T-helper 9 cell (primary cell): ENCODE measurements at places on chromosomes 3 and 15.
A peak's percentile ranks its signal among the peaks of the same experiment; 100 is the strongest.

DNA sequence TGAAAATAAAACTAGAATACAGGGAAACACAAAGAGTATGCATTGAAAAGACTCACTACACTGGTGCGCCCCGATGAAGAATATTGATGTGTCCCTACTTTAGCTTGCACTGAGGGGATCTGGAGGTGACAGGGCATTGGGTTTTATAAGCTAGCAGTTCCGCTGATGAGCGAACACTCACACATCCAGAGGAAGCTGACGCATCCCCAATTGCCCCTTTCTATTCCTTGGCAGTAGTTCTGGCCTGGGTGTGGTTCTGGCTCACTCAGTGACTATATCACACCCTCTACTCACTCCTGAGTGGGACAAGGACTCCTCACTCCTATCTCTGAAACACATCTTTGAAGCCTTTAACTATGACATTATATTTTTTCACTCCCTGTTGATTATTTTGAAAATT, 71.0 kb downstream of the B3GNT5 start:
- no peak for DNase-seq

- DNase-seq = no peak
Observed at GRCh38 chr15:35932531-35932930, 386.6 kb upstream of the DPH6 start.

GRCh38 chr3:134291319-134292254, 40.9 kb upstream of the RYK start:
- no peak for DNase-seq

DNA sequence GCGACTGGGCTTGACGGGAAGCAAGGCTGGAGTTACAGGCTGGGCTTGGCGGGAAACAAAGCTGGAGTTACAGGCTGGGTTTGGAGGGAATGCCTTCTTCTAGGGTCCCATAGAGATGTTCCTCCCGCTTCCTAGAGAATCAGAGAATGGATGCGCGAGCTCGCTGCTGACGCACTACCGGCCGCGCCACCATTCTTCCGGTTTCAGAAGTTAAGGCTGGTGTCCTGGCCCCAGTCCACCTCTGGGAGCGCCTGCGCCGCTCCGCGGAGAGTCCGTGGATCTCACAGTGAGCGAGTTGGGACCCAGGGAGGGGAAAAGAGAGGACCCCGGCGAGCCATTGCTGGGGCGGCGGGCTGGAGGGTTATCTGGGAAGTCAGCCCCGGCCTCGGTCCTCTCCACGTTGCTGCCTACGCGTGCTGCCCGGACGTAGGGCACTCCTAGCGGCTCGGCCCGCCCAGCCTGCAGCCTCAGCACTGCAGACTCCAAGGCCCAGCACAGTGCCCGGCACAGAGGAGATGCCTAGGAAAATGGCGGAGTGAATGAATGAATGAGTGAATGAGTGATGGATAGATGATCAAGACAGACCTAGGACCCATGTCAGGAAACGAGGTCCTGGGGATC, at the start of gene ZNF502:
Gene ZNF502 (plus strand): TSS at position 206 of the 621 bp plus-strand sequence. CDS start 7,602 bp downstream, outside the sequence.
- peak; percentile 21 for DNase-seq

DNA sequence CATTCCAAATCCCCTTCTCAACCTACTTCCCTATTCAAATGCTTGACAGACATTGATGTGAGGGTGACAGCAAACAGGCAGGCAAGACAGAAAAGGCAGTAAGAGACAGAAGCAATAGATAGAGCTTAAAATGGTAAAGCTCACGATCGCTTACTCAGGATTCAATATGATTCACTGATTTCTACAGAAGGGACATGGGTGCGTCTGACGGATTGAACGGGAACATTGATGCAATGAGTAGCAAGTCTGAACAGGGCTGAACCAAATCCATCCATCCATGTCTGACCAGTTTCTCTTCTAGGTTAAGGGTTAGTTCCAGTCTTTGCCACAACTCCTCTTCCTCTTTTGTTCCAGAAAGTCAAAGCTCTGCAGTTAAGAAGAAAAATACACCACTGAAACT, 35.1 kb downstream of the P2RY1 start:
- DNase-seq = no peak

GRCh38 chr3:105523501-105523900, 156.8 kb downstream of the ALCAM start:
- no peak for DNase-seq

GRCh38 chr3:34056951-34057390, 258.5 kb downstream of the PDCD6IP start:
- DNase-seq = no peak

DNA sequence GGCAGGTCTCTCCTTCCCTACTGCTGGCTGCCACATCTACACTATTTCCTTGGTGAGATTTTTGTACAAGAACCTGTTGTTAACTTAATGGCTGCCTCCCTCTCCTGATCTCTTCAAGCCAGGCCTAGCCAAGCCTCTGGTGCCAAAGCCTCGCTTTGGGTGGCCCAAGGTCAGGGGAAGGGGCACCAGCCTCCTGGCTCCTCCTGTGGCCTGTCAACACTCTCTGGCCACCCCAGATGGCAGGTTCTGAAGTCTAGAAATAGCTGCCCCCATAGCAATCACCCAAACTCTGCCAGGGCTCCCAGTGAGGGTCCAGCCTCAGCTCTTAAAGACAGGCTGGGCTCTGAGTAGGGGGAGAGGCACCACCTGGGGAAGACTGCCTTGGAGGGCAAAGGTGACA, 5.0 kb downstream of the IFRD2 start:
- no peak for DNase-seq

- peak; percentile 6 for DNase-seq
Observed at GRCh38 chr3:143121241-143122088, 1.9 kb downstream of the CHST2 start.

DNA sequence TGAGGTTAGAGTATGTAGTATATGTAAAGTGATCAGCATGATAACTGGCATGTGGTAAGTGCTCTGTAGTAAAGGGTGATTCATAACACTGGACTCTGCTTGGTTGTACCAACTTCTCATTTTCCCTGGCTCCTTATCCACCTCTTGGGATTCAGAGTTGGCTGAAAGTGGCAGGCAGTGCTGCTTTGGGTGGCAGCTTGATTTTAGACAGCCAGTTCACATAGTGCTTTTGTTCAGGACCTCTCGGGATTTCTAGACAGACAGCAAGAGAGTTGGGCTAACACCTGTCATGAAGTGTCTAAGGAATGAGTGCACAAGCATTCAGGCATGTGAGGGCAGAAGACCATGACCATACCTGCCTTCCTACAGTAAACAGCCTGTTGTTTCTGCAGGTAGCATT, 69.0 kb downstream of the RBM6 start:
- no peak for DNase-seq

GRCh38 chr3:59326246-59327024, 276.6 kb upstream of the CFAP20DC start:
- DNase-seq = no peak

DNA sequence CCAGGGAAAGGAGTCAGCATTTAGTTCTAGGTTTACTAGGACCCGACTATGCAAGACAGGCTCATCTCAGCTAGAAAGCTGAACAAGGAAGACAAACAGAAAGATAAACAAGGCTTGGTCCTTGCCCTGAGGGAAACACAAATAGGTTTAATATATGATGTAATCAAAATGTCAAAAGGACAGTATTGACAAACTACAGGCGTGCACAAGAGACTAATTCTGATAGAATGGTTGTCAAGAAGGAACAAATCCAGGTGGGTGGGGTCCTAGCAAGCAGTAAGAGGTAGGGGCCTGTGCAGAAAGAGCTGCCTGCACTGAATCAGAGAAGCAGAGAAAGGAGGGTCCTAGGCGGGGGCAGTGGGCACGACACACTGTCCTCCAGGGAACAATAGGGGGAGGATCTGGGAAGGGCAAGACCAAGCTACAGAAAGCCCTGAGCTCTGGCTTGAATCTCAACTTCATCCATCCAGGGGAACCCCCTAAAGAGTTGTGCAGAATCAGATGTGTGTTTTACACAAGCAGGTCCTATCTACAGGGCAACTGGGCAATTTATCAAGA, 23.4 kb downstream of the RFTN1 start:
- DNase-seq = no peak

- DNase-seq = no peak
Observed at GRCh38 chr15:62832231-62832630, 210.3 kb upstream of the TPM1 start.

GRCh38 chr15:46151786-46152185, 517.0 kb downstream of the SQOR start:
- DNase-seq = no peak

DNA sequence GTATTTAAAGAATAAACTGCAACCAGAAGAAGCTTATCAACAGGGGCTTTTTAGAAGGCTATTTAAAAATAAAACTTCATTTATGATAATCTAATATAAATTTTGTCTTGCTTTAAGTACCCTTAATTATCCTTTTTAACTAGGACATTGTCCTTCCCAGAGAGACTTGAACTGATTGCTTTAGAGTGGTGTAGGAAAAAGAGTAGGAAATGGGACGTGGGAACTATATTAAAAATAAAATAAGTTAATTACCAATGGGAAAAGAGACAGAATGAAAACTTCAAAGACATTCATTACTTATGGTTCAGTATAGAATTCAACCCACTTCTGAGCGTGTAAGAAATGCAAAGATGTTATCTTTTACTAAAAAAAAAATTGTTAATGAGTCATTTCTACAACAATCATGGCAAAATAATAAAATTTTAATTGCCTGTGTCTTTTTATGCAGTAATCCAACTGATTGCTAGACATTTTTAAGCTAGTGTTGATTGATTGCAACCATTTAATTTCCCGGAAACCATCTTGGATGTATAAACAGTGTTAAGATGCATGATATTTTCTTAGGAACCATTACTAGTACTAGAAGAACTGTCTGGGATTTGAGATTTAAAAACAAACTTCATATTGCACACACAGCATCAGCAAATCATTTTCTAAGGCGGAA, 298.8 kb upstream of the UMPS start:
- no peak for DNase-seq

DNA sequence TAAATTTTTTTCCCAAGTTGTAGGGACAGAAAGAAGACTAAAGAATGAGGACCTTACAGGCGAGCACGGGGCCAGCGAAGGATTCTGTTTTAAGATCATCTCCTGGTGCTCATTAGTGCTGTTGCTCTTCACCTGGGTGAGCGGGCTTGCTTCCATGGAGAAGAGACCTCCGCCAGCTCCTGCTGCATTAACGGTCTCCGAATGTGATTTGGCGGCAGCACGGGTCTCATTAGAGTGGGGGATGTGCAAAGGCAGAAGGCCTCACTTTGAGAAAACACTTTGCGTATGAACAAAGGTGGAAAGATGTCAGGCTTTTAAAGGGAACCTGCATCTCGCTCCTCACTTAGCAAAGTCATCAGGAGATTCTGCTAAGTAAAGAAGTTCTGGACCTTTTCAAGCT, 753.4 kb upstream of the CFAP20DC start:
- no peak for DNase-seq

GRCh38 chr3:81742581-81742980, 18.9 kb downstream of the GBE1 start:
- DNase-seq = no peak

DNA sequence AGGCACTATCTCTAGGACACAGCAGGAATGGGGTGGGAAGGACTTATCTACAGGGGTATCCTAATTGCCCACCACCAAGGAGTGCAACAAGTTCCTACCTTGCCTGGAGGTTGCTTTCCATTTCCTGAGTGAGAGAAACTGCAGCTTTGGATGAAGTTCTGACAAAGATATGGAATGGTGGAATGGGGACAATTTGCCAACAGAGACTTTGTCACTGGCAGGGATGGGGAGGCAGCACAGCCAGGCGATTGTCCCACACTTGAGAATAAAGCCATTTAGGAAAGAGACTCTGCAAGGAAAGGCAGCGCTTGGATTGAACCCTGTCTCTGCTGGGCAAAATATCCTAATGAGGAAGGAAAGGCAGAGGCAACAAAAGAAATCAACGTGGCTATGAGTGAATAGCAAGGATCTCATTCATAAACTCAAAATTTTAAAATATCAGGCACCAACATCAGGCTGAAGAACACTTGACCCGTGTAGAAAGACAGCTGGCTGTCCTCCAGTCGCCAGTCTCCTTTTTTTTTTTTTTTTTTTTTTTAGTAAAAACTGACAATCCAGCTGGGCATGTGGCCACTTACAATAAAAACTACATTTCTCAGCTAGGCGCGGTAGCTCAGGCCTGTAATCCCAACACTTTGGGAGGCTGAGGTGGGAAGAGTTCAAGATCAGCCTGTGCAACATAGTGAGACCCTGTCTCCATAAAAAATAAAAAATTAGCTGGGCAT, 31.6 kb upstream of the PDE8A start:
- DNase-seq = no peak

DNA sequence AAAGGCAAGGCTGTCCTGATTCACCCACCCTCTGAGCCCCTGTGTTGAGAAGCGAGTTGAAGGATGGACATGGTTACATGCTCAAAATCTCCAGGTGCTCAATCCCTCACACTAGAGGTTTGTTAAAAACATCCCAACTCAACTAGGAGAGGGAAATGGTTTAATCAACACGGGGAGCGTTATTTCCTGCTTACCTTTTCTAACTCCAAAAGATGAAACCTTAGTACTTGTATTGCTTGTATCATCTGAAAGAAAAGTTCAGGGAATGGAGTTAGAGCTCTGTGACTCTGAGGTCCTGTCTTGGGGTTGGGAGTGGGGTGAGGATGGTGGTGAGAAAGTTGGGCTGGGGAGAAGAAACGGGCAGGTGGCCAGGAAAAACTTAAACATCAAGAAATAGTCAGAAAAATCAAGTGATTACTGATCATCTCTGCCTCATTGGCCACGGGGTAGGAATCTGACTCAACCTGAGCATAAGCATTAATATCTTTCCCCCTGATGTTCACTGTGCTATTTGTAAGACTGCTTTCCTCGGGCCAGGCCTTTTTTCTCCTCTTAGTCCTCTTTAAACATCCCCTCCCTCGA, 5.9 kb downstream of the MEIS2 start:
- DNase-seq = no peak

DNA sequence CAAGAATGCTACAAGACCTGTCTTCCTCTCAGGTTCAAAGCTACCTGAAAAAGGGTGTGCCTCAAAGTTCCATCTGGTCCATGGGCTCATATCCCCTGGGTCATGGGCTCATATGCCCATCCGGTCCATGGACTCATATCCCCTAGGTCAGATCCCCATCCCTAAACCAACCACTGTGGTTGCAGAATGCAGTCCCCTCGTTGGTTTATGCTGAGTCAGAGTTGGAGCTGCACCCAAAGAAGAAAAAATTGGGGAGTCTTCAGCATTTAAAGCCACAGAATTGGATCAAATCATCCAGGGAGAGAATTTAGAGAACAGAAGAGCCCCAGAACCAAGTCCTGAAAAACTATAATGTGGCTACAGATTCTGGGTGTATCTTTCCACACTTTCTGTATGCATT, 71.5 kb upstream of the IL12A start:
- no peak for DNase-seq

DNA sequence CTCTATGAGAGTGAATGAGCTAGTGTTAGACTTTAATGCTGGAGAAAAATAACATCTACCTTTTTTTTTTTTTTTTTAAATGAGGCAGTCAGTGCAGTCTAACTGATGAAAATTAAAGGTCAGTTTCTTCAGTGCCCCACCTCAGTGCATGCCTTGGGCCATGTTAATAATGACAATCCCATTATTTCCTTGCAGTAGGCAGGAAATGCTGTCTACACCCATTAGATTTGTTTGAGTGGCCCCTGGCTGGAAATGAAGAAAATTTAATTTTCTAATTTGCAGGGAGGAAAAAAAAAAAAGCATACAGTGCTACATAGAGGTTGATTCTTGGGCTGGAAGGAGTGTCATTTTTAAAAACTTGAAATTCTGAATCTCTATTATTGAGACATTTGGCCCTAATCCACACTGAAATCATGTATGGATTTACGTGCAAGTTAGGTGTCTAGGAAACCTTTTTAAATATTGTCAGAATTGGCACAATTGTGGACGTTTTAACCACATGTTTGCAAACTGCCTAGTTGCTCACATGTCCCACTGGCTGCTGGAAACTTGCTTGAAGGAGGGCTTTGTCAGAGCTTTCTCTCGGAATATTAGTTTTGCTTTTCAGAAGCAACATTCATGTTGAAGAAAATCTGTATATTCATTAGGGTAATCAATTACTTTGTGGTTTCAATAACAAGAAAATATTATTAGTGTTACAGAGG, 18.4 kb downstream of the FNDC3B start:
- DNase-seq = no peak
